ENCODE measurements at places on chromosomes 1 and 21.

DNA sequence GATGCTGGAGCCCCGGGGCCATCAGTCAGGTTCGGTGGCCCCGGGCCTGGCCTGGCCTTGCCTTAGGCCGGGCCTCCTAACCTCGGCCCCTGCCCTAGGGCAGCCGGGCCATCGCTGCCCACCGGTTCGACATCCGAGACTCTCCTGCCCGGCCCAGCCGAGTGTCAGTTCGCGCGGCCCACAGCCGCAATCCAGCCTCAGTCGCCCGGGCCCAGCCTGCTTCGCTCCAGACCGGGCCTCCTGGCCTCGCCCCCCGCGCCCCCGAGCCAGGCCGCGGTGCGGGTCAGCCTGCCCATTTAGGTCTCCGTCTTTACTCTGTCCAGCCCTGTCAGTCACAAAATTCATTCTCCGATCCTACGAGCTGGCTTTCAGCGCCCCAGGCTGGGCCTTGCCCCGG lies 777 bp downstream of the LRRC41 start:
- no peak for DNase-seq

- peak; percentile 62 for DNase-seq
Observed at GRCh38 chr1:15153842-15154479, 414 bp downstream of the TMEM51 start.

GRCh38 chr1:183039985-183040447 lies 16.8 kb downstream of the LAMC1 start:
- no peak for DNase-seq

GRCh38 chr21:43717166-43717853 lies 1.6 kb upstream of the PDXK start:
- no peak for DNase-seq

DNA sequence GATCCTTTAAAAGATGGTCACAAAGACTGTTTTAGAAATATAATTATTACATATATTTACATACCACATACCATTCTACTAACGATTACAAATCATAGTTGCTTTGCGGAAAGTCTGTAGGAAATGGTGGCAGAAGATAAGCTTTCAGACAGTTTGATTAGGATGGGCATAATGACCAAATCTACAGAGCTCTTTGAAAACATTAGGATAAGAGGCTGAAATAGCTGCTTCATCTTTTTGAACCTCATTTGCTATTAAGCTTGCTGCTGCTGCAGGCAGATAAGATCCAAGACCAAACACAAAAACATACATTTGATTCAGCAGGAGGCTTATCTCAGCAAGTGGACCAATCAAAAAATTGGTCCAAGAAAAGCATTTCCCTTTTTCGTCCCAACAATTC lies 47.1 kb downstream of the DDAH1 start:
- no peak for DNase-seq

DNA sequence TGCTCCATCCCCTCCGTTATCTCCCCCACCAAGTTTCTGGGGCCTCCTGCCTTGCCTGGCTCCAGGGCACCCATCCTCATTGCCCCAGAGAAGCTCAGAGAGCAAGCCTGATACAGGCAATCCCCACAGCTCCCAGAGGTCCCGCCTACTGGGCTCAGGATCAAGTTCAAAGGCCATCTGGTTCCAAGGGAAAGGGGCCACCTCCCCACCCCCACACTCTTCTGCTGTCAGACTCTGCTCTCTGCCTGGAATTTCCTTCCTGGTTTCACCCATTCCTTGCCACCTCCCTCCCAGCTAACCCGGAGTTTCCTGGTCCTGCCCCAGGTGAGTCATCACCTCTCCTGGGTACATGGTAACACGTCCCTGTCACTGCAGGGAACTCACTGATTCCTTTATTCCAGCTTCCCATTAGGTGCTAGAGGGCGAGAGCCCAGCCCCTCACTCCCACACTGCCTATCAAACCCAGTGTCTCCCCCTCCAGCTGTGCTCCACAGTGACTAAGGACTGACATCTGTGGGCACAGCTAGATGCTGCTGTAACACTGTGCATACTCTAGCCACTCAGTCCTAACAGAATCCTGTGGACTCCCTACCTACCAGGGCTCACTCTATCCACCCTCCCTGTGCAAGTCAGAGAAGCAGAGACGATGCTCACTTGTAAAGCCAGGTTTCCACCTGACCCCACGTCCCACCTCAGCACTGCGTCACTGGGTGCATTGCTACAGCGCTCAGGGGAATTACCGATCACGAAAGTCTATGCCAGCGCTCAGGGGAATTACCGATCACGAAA lies 21.8 kb downstream of the RSPH1 start:
- peak; percentile 77 for DNase-seq

GRCh38 chr1:114274621-114275317 lies 121.1 kb upstream of the SYT6 start:
- no peak for DNase-seq

- no peak for DNase-seq
Observed at GRCh38 chr21:44375281-44375651, 21.8 kb downstream of the TRPM2 start.

GRCh38 chr1:47924270-47925048 lies 72.7 kb downstream of the TRABD2B start:
- no peak for DNase-seq

DNA sequence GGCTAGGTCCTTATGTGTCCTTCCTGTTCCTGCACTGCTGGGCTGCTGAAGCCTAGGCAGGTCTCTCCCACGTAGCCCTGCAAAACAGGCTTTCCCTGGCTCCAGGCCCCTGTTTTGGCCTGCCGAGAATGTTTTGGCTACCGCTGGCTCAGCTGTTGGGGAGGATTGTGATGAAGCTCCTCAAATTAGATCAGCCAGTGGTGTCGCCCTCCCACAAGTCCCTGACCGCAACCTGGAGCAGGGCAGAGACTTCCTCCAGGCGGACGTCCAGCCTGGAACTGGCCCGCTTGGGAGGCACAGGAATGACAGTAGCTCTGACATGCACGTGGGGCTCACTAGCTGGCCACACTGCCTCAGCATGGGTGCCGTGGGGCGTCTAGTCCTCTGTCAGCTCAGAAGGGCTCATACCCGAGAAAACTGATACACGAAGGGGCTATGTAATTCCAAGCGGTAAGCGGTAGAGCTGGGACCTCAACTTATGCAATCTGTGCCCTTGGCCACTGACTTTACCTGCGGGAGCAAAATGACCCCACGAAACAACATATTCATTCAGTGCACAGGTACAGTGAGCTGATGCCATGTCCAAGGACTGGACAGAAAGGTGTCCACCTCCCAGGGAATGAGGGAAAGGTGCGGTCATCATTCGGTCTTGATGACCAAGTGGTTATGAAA lies 26.6 kb downstream of the DHRS3 start:
- no peak for DNase-seq

DNA sequence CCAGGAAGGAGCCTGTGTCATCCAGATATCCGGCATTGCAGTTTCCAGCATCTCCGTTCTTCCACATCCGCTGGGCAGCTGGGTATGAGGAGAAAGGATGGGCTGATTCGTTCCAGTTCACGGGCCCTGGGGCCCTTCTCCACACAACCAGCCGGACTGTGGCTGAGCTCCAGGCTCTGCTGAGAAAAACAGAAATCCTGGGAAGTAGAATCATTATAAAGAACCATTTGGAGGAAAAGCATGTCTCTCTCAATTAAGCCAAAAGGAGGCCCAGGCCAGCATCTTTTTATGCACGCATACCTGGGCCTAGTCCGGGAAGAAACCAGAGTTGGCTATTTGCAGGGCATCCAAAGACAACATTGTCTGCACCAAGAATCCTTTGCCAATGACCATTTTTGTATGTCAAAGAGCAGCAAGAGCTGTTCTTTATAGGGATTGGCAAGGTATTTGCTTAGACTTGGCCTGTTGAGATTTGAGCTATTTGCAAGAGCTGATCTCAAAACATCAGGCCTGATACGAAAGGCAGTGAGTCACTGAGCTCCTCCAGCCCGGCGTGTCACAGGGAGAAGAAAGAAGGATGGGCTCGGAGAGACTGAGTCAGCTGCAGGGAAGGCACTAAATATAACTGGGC lies 84.9 kb upstream of the ARHGEF16 start:
- DNase-seq: peak; percentile 41

GRCh38 chr1:29124366-29125236 lies 898 bp upstream of the TMEM200B start:
- peak; percentile 30 for DNase-seq

GRCh38 chr1:98422816-98423215 lies 238.7 kb upstream of the SNX7 start:
- DNase-seq: no peak

- no peak for DNase-seq
Observed at GRCh38 chr1:74586253-74586897, 74.0 kb upstream of the LRRC53 start.

- DNase-seq: no peak
Observed at GRCh38 chr1:185980891-185981290, 246.7 kb downstream of the HMCN1 start.

GRCh38 chr1:229886636-229887035 lies 180.4 kb upstream of the GALNT2 start:
- no peak for DNase-seq

DNA sequence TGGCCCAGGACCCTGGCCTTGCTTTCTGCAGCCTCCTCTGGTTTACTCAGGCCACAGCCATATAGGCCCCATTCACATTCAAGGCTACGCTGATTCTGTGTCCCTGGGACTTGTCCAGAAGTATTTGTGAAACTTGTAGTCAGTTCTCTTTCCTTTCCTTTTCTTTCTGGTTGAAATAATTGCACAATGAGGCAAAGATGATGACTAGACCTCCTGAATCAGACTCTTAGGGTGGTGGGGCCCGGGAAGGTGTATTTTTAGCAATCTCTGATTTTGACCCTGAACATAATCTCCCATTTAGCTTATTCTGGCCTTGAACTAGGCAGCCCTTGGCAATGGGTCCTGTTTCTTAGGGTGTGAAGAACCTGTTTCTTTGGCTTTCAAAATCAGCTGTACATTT lies 39.9 kb downstream of the STUM start:
- DNase-seq: no peak

GRCh38 chr1:213989002-213989855 lies 1.5 kb downstream of the PROX1 start:
- no peak for DNase-seq

DNA sequence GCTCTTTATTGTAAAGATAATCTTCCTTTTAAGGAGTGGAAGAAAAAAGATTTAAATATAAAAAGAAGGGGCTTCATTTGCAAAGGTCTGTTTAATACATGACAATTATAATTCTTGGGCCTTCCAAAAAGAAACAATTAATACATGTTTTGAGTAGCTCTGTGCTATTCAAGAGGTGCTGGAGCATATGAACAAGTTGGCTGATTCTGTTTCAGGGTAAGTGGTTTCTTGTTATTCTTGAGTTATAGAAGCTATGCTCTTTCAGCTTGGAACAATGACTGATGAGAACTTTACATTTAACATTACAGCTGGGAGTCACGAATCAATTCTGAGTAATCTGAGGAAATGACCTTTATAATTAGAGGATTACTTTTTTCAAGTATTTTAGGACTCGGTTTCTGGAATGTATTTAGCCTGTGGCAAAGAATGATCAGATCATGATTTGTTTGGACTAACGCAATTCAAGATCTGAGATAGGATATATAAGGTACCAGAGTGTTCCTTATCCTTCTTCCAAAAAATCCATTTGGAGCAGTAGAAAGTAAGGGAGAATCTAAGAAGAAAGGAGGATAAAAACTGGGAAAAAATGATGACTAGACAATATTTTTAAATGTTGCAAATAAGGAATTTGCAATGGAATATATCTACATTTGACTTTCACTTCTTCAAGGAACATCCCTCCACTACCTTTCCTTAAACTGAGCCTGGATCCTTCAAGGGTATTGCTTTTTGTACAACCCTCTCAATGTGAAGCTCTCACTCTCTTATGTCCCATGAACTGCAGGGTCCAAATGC lies 77.1 kb upstream of the KCTD3 start:
- peak; percentile 54 for DNase-seq

DNA sequence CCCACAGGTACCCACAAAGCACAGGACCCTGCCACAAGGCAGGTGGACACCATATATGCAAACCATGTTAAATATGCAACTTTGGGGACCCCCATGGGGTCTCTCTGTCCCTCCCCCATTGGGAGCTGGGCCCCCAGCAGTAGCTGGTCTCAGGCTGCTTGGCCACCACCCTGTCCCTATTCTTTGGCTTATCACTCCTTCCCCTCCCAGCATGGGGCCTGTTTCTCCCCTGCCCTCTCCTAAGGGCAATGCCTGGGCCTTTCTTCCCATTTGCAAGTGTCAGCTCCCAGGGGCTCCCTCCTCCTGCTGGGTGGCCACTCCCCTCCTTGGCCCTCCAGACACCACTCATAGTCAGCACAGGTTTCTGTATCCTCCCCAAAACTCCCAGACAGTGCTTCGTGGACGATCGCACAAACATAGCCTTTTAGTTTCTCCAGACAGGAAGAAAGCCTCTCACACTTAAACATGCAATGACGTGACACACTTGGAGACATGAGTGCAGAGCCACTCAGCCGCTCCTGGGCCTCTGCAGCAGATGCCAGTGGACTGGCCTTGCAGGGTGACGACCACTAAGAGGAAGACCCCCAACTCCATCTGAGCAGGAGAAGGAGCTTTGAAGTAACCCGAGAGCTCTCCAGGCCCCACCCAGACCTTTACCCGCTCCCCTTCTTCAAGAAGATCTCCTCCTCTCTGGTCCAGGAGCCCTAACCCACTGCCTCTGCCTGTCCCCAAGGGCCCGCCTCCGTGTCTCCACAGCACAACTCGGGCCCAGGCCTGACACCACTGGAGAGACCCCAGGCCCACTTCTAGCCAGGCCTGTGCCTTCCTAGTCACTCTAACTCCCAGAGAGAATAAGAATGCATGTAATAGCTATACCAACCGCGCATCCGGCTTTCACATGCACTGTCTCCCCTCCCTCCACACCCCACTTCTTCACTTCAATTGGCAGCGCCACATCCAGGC lies 22.9 kb downstream of the CITED4 start:
- no peak for DNase-seq

DNA sequence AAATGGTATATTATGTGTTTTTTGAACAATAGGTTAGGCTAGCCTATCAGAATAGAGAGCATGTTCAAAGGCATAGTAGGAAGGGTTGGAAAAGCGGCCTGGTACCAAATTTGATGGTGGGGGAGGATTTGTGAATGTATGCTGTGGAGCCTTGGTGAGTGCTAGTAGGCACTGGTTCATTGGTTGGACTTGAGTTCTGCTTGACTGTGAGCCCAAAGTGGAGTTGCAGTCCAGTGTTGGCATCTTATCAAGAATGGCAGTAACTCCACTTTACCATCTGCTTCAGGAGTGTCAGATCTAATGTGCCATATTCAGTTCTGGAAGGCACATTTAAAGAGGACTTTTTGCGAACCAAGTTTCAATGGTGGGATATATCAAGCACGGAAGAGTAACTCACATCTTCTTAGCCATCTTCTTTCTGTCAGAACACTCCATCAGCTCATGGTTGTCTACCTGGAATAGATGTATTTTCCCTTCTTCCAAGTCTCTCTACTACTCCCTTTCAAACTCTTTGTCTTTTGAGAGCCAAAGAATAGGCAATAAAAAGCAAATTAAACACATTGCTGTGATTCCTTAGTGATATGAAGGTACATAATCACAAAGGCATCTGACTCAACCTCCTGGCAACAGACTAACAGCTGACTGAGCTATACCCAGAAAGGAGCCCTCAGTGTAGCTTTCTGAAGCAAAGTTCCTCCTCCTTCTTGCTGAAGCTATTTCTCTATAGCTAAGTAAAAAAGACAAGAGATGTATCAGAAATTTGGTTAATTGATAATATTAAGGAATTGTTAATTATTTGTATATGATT lies 21.7 kb downstream of the LRRC8B start:
- DNase-seq: peak; percentile 59

- DNase-seq: no peak
Observed at GRCh38 chr1:30109853-30110252, 613.5 kb downstream of the MATN1 start.

GRCh38 chr1:24724345-24725208 lies 20.7 kb upstream of the CLIC4 start:
- no peak for DNase-seq
